NCI-H1048 (cell line): ENCODE measurements at places on chromosomes 11 and 22.

DNA sequence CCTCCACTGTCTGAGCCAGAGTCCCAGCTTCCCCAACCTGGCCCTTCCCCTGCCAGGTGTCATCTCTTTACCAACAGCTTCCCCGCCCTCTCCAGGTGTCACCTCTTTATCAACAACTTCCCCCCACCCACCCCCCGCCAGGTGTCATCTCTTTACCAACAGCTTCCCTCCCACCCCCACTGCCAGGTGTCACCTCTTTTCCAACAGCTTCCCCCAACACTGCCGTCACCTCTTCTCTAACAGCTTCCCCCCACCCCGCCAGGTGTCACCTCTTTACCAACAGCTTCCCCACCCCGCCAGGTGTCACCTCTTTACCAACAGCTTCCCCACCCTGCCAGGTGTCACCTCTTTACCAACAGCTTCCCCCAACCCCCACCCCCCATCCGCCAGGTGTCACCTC is 29.8 kb upstream of the TTLL12 start:
- DNase-seq = no peak

DNA sequence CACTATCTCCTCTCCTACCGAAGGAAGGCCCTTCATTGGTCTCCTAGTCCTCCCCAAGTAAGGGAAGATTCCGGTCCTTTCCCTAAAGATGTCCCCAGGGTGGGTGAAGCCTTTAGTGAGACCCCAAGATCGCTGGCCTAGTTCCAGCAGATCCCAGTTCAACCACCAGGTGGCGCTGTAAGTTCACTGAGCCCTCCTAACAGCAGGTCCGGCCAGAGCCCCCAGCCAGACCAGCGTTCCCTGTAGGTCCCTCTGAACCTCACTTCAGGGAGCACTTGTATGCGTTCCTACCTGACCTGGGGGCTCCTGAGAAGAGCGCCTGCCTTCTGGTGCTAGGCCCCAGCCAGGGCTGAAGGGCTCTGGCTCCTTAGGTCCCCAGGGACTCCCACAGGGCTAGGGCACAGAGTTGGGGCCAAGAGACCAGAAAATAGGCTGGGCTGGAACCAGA is 38.1 kb downstream of the LMO1 start:
- DNase-seq = peak; percentile 21

- no peak for DNase-seq
Observed at GRCh38 chr22:35044607-35045390, 21.2 kb upstream of the ISX start.

GRCh38 chr11:7672276-7672959 is 882 bp downstream of the CYB5R2 start:
- no peak for DNase-seq

- no peak for DNase-seq
Observed at GRCh38 chr22:25174156-25174887, 25.3 kb upstream of the CRYBB3 start.

DNA sequence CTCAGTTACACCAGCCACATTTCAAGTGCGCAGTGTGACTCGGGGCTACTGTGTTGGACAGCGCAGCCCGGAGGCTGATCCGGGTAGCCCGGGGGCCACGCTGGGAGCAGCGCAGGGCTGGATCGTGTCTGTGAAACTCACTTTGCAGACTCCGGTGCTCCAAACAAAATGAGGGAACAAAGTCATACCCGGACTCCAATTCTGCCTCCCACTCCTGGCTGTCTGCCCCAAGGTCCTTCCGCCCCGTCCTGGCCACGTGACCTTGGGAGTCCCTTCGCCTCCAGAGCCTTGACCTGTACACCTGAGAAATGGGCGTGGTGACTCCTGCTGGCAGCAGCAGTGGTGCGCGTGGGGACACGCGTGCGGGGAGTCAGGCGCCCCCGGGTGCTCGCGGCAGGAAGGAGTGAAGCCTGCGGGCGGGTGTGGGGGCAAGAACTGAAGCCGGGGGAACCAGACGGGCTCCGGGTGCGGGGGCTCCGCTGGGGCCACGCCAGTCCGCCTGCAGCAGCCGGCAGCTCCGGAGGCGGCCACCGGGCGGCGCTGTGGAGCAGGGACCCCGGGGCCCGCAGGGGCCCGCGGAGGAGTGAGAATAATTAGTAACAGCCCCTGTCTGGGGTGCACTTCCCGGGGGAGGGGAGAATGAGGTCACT is 42.4 kb downstream of the KCNJ4 start:
- no peak for DNase-seq
